ENCODE measurements at places on chromosomes 6 and 20.
A peak's percentile ranks its signal among the peaks of the same experiment; 100 is the strongest.

- no peak for DNase-seq
Measured at GRCh38 chr6:75201901-75202672, 3.8 kb downstream of the COL12A1 start.

DNA sequence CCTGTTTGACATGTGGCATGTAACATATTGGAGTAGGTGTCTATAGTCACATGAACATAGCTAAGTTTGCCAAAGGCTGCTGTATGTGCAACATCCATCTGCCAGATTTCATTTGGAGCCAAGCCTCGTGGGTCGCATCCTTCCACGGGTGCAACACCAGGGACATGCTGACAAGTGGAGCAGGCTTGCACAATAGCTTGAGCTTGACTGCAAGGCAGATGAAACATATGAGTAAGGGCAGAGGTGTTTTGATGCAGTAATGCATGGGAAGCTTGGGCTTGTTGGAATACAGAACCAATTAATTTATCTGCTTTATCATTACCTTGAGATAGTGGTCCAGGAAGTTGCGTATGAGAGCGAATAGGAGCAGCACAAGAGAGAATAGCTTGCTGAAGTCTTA is 74.1 kb upstream of the BTN3A2 start:
- no peak for DNase-seq

DNA sequence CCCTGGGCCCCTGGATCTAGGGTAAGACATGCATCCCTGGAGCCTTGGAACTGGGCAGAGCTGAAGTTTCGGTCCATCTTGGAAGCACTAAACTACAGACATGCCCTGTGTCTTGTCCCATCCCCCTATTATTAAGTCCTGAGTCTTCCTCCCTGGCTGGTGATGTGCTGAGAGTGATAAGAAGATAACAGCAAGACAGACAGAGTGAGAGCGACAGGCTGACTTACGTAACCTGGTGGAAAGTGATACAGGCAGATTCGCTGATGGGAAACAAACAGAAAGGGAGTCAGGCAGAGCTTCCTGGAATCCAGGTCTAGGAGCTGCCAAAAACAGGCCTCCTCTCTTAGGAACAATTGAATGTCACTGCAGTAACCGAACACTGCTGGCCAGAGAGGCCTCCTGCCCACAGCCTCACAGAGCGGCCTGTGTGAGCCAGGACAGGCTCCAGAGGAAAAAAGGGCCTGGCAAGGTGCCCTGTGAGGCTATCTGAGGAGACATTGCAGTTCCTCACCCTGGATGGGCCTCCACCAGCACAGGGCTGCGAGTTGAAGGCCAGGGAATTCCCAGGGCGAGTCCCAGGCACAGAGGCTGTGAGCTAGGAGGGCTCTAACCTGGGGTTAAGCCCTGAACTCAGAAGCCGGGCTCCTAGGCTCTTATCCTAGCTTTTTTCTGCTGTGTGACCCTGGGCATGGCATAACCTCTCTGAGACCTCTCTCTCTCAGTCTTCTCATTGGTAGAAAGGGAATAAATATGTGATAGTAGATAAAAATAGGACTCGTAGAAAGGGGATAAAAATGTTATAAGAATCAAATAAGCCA is 34.2 kb upstream of the B4GALT5 start:
- DNase-seq = no peak

GRCh38 chr6:108566406-108566805 is 5.7 kb downstream of the FOXO3 start:
- no peak for DNase-seq

GRCh38 chr6:11064836-11065235 is 20.7 kb upstream of the ELOVL2 start:
- DNase-seq = no peak

- DNase-seq = no peak
Measured at GRCh38 chr20:52279706-52280105, 88.1 kb upstream of the ZFP64 start.

GRCh38 chr6:79028641-79029314 is 49.3 kb downstream of the PHIP start:
- no peak for DNase-seq

- no peak for DNase-seq
Measured at GRCh38 chr6:161133963-161134362, 139.9 kb downstream of the AGPAT4 start.

DNA sequence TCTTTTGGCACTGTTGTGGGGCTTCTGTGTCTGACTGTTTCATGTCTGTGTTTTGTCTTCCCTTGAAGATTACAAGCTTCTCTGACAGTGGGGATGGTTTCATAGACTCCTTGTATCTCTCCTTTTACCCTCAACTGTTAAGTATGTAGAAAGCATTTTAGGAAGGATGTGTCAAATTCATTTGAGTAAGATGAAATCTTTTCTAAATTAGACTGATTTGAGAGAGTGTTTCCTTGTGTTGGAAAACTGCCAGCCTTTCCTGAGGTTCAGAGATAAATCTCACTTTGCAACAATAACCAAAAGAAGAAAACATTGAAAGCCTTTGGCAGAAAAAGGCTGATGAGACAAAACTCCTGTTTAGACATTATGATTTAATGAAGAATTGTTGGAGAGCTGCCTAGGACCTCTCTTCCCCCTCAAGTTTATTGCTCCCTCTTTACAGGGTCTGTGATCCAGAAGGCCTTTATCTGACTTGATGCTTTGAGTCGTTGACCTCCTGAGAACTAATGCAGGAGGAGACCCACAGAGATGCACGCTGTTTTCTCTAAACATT is 68.3 kb downstream of the ANKS1A start:
- DNase-seq = no peak

- DNase-seq = no peak
Measured at GRCh38 chr6:15242937-15243614, 2.8 kb upstream of the JARID2 start.

DNA sequence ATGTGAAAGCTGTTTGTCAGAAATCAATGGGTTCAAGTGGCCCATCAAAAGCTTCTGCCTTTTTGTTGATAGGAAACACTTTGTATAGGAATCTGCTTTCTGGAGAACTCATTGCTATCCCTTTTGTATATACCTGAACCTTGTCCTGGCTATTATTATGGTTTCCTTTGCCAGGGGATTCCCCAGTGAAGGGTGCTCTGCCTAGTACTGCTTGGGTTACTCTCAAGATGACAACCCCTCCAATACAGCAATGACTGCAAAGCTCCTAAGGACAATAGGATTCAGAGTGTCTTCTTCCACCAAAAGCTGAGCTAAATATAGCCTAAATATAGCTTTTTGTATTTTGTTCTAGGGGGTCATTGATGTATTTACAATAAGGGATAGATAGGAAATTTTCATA is 54.0 kb upstream of the PTPRK start:
- DNase-seq = no peak

- DNase-seq = no peak
Measured at GRCh38 chr6:142796571-142796970, 148.4 kb downstream of the HIVEP2 start.

DNA sequence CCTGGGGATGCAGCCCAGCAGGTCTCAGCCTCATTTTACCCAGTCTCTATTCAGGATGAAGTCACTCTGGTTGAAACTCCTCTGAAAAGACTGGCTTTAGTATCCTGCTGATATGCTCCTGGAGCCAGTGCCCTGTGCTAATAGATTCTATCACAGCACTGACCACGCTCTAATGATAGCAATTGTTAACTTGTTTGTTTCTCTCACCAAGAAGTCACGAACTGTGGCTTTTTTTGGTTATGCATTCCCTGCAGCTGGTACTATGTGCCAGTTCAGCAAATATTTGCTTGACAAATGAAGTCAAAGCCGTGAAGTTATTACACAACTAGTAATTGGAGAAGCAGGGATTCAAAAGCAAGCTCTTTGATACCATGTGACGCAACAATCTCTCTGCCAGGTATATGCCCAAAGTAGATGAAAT is 754.6 kb downstream of the KIF16B start:
- no peak for DNase-seq

DNA sequence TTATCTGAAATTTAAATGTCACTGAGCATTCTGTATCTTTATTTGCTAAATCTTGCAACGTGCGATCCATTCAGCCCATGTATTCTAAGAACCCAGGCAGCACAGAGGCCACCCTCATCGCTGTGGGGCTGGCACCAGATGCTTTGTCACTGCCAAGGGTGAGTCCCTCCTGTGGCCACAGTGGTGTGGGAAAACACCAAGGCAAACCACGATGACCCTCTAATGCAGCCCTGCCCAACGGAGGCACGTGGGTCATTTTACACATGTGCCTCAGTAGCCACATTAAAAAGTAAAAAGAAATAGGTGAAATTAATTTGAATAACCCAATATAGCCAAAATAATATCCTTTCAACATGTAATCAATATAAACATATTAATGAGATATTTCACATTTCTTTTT is 221.7 kb downstream of the UNC5CL start:
- DNase-seq = no peak

GRCh38 chr6:129860908-129861665 is at the start of gene TMEM244:
Gene TMEM244, minus strand, starts transcription at chr6:129861315. Its CDS starts 127 bp downstream, at chr6:129861188.
- no peak for DNase-seq

GRCh38 chr20:57236813-57237584 is 29.4 kb downstream of the BMP7 start:
- no peak for DNase-seq

DNA sequence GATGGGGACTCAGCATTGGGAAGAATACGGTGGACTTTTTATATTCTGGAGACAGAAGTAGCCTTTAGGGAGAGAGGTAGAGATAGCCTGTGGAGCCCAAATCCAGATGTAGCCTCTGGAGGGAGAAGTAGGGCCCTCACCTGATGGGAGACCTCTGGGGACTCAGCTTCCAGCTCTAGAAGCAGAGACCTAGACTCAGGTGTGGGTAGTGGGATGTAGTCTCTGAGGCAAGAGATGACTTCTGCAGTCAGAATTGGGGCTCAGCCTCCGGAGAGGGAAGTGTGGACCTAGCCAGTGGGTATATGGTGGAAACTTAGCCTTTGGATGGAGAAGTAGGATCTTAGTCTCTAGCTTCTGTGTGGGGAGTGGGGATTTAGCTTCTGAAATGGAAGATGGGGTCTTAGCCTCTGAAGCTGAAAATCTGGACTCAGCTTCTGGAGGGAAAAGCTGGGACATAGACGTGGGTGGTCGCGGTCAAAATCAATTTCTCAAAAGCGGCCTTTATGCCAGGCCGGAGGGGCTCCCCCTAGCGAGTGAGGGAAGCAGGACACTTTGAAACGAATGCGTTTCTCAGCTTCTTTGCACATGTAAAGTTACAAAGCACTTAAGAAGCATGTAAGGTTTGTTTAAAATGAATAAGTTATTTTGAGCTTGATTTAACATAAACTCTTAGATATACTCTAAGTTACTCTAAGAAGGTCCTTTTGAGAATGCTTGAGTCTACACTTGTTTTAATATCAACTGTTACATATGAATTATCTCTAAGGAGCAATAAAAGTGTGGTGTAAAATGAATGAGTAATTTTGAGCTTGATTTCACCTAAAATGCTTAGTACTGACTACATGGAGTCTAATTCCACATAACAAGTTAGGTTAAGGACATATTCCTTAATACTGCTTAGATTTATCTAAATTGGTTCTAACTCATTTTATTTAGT is 12.9 kb upstream of the ZNF343 start:
- DNase-seq = peak; percentile 68

DNA sequence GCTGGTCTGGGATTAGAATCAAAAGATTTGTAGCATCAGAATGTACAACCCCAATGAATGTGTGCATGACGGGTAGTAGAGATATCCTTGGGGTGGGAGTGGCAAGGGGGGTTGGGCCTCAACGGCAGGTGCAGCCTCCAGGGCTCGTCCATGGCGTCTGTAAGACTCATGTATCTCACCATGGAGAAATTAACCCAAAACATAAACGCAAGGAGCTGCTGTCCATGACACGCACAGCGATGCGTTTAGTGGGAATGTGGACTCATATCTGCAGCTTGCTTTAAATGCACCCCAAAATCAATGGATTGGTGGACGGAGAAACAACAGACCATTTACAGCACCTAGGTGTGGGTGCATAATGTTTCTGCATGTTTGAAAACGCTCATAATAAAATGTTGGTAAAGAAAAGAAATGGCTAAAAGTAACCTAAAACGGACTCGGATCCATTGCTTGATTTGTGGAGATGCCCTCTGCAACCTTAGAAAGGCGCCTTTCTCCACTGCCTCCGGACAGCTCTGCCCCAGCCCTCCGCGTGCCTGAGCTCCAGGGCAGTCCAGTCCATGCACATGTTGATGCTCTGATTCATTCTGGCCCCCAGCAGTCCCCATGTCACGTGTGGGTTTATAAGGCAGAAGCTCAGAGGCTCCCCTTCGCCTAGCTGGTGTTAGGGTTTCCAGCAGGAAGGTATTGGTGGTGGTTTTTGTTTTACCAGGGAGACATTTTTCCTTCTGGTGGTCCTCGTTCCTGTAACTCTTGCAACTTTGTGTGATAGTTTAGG is 24.5 kb downstream of the PYGB start:
- no peak for DNase-seq

DNA sequence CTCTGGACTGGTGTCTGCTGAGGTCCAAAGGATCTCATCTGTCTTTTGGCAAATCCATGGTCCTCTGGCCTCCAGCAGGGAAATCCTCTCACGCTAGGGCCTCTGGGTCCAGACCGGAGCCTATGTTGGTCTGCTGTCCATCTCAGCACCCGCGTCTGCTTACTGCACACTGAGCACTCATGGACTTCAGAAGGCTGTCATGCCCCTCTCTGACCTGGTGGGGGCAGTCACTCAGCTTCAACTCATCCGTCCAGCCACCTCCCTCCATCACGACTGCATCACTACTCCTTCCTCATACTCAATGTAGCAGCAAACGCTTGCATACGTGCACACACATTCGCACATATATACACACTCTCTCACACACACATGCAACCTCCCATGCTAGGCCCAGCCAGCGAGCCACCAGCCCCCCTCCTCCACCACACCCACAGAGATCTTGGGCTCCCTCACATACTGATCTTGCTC is 33.3 kb downstream of the GABRR2 start:
- DNase-seq = peak; percentile 62

DNA sequence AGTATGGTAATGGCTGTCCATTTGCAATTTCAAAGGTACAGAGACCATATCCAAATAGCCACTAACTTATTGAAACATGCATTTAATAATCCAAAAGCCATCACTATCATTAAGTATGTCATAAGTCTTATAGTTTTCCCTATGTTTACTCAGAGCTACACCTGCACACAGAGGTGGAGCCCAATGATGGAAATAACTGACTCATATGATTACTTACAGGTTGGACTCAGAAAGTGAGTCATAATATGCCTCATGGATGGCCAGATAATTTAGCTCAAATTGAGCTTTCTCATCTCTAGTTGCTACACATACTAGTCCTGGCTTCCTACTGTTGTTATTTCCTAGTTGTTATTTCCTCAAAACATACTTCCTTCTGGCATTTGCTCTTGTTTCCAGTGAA is 104.4 kb upstream of the KHDRBS2 start:
- DNase-seq = no peak

GRCh38 chr6:44342052-44342451 is 398 bp upstream of the SPATS1 start:
- no peak for DNase-seq

- DNase-seq = no peak
Measured at GRCh38 chr6:11218102-11218442, 14.4 kb downstream of the NEDD9 start.

DNA sequence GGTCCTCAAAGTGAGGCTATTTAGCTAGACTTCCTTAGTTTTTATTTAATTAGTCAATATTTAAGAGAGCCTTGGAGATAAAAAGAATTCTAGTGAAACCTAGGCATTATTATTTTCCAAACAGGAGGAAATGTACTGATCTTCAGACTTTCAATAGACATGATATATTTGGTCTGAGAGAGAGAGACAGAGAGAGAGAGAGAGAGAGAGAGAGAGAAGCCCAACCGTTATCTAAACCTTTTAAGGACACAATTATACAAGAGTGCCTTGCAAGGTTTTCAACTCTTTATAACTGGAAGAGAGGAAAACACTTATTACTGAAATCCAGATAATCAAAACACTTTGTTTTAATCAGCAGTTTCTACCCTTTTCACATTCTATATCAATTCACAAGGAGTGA is 64.8 kb downstream of the BACH2 start:
- DNase-seq = no peak
